ENCODE measurements at places on chromosomes 4 and X. TPM values are rescaled to one million over a fixed set of nuclear protein-coding genes. Genes with fewer than 3 reads are reported as not detected.

KLF8 gene
- 20.5 TPM for total RNA-seq

PF4V1 gene
- 67.9 TPM for total RNA-seq

DNA sequence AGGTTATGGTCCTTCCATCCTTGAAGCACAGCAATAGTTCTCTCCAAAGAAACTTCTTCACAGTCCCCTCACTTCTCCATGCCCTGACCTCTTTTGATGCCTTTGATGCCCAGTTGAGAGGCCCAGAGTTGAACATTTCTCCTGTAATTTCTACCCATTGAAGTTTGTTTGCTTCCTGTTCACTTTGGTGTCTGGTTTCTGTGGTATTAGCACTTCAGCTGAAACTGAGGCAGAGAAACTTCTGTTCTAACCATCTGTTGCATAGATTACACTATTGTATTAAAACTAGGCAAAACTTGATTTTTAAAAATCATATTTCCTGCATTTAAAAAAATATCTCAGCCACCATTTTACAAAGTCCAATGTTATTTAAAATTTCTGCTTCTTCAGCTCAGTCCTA, 89.8 kb upstream of the ADGRG2 start:
- no peak overlapping the region for H3K4me3 ChIP-seq
- H3K36me3 ChIP-seq: no peaks in the 10 kb centered on the region
- no peaks in the 10 kb centered on the region for H3K4me1 ChIP-seq
- no peak overlapping the region for H3K27ac ChIP-seq

CENPVL1 gene
- total RNA-seq: not detected

DNA sequence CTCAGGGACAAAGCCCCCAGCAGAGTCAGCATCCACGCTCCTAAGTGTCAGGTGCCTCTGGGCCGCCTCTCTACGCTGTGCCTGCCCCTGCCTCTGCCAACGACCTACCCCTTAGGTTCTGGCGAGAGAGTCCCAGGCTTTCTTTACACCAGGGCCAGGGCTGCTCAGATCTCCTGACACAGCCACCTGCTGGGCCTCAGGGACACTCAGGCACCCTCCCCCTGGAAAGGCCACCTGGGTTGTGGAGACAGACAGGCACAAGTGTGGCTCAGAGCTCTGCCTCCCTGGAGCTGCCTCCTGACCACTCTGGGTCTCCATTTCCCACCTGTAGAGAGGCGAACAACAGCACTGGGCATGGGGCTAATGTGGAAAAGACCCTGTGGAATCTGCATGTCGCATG, 90.0 kb upstream of the ADRA2C start:
- H3K27me3 ChIP-seq: peaks cover 33% of the 10 kb centered on the region
- no peak overlapping the region for H3K27ac ChIP-seq

DNA sequence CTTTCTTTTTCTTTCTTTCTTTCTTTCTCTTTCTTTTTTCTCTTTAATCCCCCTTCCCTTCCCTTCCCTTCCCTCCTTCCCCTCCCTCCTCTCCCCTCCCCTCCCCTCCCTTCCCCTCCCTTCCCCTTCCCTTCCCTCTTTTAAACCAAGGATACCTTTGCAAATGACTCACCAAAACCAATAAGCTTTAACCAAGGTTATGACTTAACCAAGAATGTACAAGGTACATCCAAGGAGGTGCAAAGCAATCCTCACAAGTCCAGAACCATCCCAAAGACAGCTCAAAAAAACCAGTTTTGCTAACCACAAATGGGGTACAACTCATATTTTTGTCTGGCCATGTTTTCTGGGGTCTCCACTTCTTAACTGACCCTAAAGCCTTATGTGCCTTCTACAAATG, 174.7 kb upstream of the PPP1R2C start:
- no peak overlapping the region for H3K4me3 ChIP-seq
- peaks cover 3% of the 10 kb centered on the region for H3K36me3 ChIP-seq
- H3K4me1 ChIP-seq: peaks cover 20% of the 10 kb centered on the region

- H3K27me3 ChIP-seq: peaks cover 5% of the 10 kb centered on the region
- no peaks in the 10 kb centered on the region for H3K36me3 ChIP-seq
- H3K4me1 ChIP-seq: no peaks in the 10 kb centered on the region
- H3K4me3 ChIP-seq: no peak overlapping the region
- DNase-seq: no peak
These were observed 229.6 kb upstream of the AGA start for GRCh38 chr4:177671845-177672244.

- peak overlapping the region; percentile 27 for H3K27ac ChIP-seq
- peaks cover 11% of the 10 kb centered on the region for H3K4me1 ChIP-seq
- H3K4me3 ChIP-seq: peak overlapping the region; percentile 0
- H3K36me3 ChIP-seq: peaks cover 4% of the 10 kb centered on the region
These were observed 132.6 kb downstream of the INPP4B start for GRCh38 chr4:142713282-142714030.

- peaks cover 7% of the 10 kb centered on the region for H3K4me1 ChIP-seq
- no peaks in the 10 kb centered on the region for H3K27me3 ChIP-seq
- no peaks in the 10 kb centered on the region for H3K36me3 ChIP-seq
- DNase-seq: no peak
- H3K4me3 ChIP-seq: peak overlapping the region; percentile 1
- H3K27ac ChIP-seq: peak overlapping the region; percentile 90
These were observed 283.3 kb downstream of the PTTG2 start for GRCh38 chr4:38243388-38244053.

TEX13B gene
- not detected for total RNA-seq

DNA sequence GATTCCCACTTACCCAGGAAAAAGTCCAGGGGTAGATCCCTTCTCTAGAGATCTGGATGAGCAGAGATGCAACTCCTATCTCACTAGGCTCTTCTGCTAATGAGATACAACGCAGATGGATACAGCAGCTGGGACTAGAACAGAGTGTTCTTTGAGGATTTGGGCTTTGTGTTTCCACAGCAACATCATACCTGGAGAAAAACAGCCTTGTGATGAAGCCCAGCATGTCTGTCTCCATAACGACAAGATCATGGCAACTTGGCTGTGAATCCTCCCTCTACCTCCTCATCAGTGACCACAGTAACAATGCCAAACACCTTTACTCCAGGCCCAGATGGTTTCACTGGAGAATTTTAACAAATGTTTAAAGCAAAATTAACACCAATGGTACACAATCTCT, 80.1 kb downstream of the RCHY1 start:
- DNase-seq: no peak
- H3K36me3 ChIP-seq: no peaks in the 10 kb centered on the region
- H3K27ac ChIP-seq: no peak overlapping the region
- peaks cover 5% of the 10 kb centered on the region for H3K27me3 ChIP-seq
- H3K4me1 ChIP-seq: no peaks in the 10 kb centered on the region

DUX4 gene
- not detected for total RNA-seq

GRCh38 chr4:175891231-175891630, 79.2 kb upstream of the GPM6A start:
- H3K27me3 ChIP-seq: no peaks in the 10 kb centered on the region
- no peak overlapping the region for H3K4me3 ChIP-seq
- H3K36me3 ChIP-seq: no peaks in the 10 kb centered on the region
- no peak for DNase-seq

OTC gene
- not detected for total RNA-seq

- H3K27me3 ChIP-seq: no peaks in the 10 kb centered on the region
- H3K27ac ChIP-seq: no peak overlapping the region
- H3K4me3 ChIP-seq: no peak overlapping the region
These were observed 475.5 kb upstream of the ADGRL3 start for GRCh38 chr4:60724623-60725022.

GRCh38 chr4:158644760-158645159, 26.9 kb downstream of the C4orf46 start:
- H3K4me3 ChIP-seq: no peak overlapping the region
- no peaks in the 10 kb centered on the region for H3K4me1 ChIP-seq
- H3K36me3 ChIP-seq: no peaks in the 10 kb centered on the region

GRCh38 chr4:39698424-39699009, 581 bp downstream of the UBE2K start:
- peak overlapping the region; percentile 98 for H3K27ac ChIP-seq
- peaks cover 2% of the 10 kb centered on the region for H3K36me3 ChIP-seq
- DNase-seq: no peak
- peak overlapping the region; percentile 100 for H3K4me3 ChIP-seq

- H3K27me3 ChIP-seq: peaks cover 4% of the 10 kb centered on the region
- DNase-seq: peak; percentile 61
- peak overlapping the region; percentile 97 for H3K4me3 ChIP-seq
- H3K36me3 ChIP-seq: no peaks in the 10 kb centered on the region
These were observed 54.5 kb downstream of the RAB40A start for GRCh38 chrX:103464774-103465117.

DNA sequence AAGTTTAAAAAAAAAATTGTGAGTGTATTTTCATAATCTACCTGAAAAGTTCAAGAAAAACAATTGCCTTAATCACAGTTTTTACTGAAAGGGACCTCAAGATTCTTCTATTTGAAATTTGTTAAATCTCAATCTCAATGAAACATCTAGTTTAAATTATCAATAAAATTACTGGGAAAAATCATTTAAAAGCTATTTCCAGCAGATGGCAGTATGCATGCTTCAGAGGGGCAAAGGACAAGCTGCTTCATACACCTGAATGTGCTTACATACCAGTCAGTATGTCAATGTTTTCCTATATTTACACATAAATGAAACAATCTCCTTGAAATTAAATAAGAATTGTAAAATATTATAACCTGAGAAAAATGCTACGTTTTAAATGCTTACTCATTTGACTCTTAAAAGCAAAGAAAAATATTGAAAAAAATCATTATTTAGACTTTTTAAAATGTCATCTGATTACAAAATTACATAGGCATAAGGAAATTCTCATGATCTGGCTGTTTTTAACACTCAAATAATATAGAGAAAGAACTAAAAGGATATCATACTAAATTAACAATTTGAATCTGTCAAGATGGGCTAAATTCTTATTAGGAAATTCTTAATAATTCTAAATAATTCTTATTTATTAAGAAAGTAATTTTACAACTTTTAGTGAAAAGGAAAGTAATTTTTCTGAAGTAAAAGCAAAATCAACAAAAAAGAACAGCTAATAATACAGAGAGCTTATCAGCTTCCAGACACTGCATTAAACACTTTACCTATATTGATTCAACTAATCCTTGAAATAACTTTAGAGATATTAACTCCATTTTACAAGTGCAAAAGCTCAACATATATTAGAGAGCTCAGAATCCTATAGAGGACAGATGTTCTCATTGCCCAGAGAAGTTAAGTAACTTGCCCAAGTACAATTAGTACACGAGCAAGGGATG, 242.1 kb downstream of the ADAMTS3 start:
- no peak overlapping the region for H3K4me3 ChIP-seq
- H3K27me3 ChIP-seq: peaks cover 19% of the 10 kb centered on the region
- no peak for DNase-seq
- H3K4me1 ChIP-seq: no peaks in the 10 kb centered on the region
- no peaks in the 10 kb centered on the region for H3K36me3 ChIP-seq

DNA sequence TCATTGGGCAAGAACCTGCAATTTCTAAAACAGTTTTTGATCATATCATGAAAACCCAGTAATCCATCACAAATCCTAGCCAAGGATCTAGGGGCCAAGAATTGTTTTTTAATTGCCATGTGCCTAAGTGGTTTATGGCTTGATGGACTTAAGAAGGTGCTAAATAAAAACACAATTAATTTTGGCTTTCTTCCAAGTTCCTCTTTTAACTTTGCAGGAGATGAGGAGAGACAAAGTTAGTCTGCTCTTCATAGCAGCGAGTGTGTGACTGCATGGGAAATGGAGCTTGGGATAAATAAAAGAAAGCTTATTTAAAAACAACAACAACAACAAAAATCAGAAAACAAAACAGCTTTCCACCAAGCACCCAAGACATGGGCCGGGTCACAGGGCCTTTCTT, 41.4 kb downstream of the ARHGEF9 start:
- no peak overlapping the region for H3K27ac ChIP-seq
- no peaks in the 10 kb centered on the region for H3K36me3 ChIP-seq
- H3K4me3 ChIP-seq: no peak overlapping the region

GRCh38 chr4:26787461-26788340, 72.9 kb upstream of the STIM2 start:
- no peak for DNase-seq
- peaks cover 2% of the 10 kb centered on the region for H3K36me3 ChIP-seq
- H3K4me1 ChIP-seq: peaks cover 8% of the 10 kb centered on the region
- H3K4me3 ChIP-seq: peak overlapping the region; percentile 3

- H3K27ac ChIP-seq: no peak overlapping the region
- peaks cover 5% of the 10 kb centered on the region for H3K4me1 ChIP-seq
- H3K4me3 ChIP-seq: no peak overlapping the region
- H3K27me3 ChIP-seq: no peaks in the 10 kb centered on the region
- no peak for DNase-seq
- H3K36me3 ChIP-seq: peaks cover 2% of the 10 kb centered on the region
These were observed 7.2 kb downstream of the RAB28 start for GRCh38 chr4:13476915-13477314.

UCP1 gene
- total RNA-seq: not detected

BMP15 gene
- not detected for total RNA-seq

GPM6B gene
- total RNA-seq: not detected

- DNase-seq: no peak
- no peaks in the 10 kb centered on the region for H3K27me3 ChIP-seq
- no peaks in the 10 kb centered on the region for H3K4me1 ChIP-seq
- no peak overlapping the region for H3K4me3 ChIP-seq
These were observed 117.1 kb upstream of the USP9X start for GRCh38 chrX:40968180-40968579.

GRCh38 chr4:57184378-57185029, 74.3 kb upstream of the IGFBP7 start:
- no peak overlapping the region for H3K27ac ChIP-seq
- H3K27me3 ChIP-seq: peaks cover 23% of the 10 kb centered on the region
- H3K4me3 ChIP-seq: no peak overlapping the region
- DNase-seq: no peak
- H3K36me3 ChIP-seq: peaks cover 2% of the 10 kb centered on the region

- H3K27ac ChIP-seq: peak overlapping the region; percentile 6
- H3K27me3 ChIP-seq: no peaks in the 10 kb centered on the region
- H3K4me1 ChIP-seq: peaks cover 30% of the 10 kb centered on the region
- no peak for DNase-seq
These were observed 2.8 kb upstream of the SAP30 start for GRCh38 chr4:173367946-173368345.

DNA sequence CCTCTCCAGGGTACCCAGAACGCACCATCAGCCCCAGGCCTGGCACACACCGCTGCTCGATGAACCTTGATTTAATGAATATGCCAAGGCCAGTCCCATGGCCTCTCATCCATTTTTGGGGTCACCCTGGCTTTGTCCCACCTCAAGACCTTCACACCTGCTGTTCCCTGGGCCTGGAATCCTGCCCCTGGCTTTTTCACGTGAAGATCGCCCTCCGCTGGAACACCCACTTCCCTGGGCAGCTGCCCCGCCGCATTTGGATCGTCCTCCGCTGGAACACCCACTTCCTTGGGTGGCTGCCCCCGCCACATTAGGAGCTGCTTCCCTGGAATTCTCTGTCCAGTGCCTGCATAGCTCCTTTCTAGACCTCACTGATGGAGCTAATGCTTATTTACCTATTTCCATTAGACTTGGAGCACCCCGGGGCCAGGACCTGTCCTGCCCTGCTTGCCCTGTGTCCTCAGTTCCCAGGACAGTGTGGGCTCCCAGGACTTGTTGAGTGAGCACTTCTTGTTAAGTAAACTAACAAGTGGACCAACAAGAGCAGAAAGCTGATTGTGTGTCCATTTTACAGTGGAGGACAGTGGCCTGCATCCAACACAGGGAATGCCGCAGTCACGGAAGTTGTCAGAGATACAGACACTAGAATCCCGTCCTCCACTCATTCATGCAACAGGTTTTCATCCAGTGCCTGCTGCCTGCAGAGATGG, 12.5 kb downstream of the BLOC1S4 start:
- no peak overlapping the region for H3K4me3 ChIP-seq
- no peaks in the 10 kb centered on the region for H3K27me3 ChIP-seq
- no peaks in the 10 kb centered on the region for H3K36me3 ChIP-seq

GRCh38 chr4:40333921-40334352, 1.2 kb upstream of the CHRNA9 start:
- no peak for DNase-seq
- peaks cover 2% of the 10 kb centered on the region for H3K4me1 ChIP-seq
- H3K36me3 ChIP-seq: no peaks in the 10 kb centered on the region
- no peak overlapping the region for H3K4me3 ChIP-seq
- H3K27me3 ChIP-seq: peaks cover 34% of the 10 kb centered on the region

CT47B1 gene
- not detected for total RNA-seq

Measured in T-helper 17 cell (primary cell).